CD4-positive, alpha-beta T cell treated with Interleukin-4 for 4 hours (primary cell): ENCODE measurements at places on chromosomes 5 and 9.

DNA sequence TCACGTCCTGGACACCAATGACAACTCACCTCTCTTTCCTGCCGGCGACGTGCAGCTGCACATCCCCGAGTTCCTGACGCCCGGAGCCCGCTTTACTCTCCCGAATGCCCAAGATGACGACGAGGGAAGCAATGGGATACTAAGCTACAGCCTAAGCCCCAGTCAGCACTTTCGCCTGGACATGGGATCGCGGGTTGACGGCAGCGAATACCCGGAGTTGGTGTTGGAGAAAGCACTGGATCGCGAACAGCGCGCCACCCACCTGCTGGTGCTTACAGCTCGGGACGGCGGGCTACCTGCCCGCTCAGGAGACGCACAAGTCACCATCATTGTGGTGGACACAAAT lies 1.1 kb downstream of the PCDHAC1 start:
- DNase-seq = no peak

DNA sequence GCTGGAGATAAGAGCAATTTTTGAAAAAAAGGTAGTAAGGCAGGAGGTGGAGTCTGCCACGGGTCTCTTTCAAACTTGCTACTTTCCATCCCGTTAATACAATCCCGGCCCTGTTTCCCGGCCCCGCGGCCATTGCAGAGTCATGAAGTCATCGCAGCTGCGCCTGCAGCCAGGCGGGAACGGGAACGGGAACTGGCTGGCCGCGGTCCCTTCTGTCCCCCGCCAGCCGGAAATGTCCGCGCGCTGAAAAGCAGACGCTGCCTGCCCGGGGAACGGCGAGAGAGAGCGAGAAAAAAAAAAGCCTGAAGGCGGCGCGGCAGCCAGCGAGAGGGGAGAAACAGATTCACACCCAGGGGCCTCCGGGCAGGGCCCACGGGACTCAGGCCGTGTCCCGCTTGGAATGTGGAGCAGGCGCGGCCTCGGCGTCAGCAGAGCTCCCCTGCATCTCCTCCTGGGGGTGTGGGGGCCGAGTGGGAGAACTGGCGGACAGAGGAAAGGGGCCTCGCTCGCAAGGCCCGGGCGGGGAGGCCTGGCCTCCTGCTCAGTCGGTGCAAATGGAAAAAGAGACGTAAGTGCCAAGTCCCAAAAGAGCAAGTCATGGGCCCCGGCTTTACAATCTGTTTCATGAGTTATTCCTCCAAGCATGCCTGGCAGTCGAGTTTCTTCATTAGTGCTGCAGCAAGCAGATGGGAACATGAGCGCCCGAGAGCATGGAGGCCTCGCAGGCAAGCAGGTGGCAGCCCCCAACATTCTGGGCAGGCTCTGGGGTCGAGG lies 201.2 kb upstream of the GAS1 start:
- DNase-seq = no peak

DNA sequence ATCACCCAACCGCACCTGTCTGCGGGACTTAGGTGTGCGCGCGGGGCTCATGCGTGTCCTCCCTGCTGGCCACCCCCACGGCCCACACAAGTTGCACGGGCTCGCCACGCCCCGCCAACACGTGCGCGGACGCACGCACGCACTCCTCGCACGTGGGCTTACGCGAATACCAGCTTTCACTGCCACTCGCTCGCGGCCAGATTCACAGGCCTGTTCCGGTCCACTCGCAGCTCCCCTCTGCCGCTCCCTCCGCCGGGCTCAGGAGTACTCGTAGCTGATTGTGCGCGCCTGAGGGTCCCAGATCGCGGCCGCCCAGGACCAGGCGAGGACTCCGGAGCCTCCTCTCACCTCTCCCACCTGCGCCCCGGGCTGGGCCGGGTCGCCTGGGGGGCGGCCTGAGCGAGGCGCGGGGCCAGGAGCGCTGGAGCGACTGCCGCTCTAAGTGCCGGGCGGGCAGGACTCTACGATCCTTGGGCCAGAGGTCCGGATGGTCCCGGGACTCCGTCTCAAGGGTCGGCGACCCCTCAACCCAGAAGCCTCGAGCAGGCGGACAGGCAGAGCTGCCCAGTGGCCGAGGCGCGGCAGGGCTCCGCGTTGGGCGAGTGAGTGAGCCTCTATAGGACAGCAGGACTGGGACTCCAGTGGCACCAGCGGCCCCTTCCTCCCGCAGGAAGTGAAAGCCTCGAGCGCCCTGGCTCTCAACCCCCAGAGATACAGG lies 3.4 kb downstream of the PCDHGC5 start:
- no peak for DNase-seq

DNA sequence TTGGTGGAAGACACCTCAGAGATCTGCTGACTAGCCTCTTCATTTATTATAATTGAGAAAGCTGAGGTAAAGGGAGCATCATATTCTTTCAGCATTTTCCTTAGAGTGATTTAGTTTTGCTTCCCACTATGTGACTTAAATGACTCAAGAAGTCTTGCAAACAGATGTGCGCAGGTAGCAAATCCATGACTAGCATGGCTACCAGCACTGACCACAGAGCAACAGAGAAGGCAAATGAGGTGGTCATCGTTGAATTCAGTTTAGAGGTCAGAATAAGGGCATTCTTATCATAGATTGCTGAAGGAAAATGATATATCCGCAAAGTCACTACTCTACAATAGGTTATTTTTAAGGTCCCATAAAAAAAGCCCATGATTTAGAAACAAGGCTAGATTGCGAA lies 162.2 kb downstream of the PIK3R1 start:
- DNase-seq = no peak

GRCh38 chr9:73531051-73531532 lies 379.4 kb downstream of the ANXA1 start:
- DNase-seq = no peak

DNA sequence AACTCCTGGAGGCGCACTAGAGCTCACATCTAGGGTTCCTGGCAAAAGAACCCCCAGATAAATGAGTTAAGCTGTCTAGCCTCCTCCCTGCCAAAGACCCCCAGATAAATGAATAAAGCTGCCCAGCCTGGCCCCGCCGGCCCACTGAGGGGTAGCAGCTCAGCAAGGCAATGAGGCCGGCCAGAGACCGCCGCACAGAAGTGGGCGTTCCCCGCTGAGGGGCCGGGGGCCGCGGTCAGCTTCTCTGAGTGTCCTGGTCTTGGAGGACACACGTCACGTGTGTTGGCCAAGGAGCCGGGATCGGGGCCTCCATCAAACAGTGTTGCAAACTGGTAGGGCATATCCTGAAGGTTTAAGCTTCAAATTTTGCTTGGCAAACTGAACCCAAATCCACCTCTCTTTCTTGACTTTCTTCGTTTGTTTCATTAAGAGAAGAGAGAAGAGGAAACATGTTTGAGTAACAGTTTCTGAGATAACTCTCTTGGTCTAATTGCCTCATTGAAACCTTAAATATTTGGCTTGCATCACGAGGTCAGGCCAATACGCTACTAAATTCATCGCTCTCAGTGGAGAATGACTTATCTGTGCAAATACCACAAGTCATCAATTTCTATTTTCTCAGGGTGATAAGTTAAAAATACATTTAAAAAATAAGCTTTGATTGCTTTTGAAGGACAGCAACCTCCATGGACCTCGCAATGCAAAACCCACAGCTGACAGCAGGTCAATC lies 11.7 kb upstream of the SLC12A7 start:
- DNase-seq = no peak

GRCh38 chr9:4237748-4238511 lies 61.9 kb downstream of the GLIS3 start:
- DNase-seq = no peak
